Effector memory CD4-positive, alpha-beta T cell (primary cell): ENCODE measurements at places on chromosomes 5 and 9.

DNA sequence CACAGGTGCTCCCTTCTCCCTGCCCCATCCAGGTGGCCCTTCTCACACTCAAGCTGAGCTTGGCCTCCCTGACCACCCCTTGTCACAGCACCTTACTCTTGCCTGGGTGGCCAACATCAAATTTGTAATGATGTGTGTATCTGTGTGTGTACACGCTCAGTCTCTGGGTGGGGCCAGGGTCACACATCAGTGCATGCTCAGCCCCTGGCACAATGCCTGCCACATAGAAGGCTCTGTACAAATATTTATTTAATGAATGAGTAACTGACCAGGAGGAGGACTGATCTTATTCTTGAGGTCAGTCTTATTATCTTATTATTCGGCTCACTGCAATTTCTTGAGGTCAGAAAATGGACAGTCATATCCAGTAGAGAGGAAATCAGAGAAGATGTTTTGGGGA is 41.3 kb upstream of the HAND1 start:
- H3K27me3 ChIP-seq, result peaks cover 4% of the 10 kb centered on the region
- no peaks in the 10 kb centered on the region for H3K36me3 ChIP-seq
- H3K4me3 ChIP-seq, result no peak overlapping the region
- no peak overlapping the region for H3K27ac ChIP-seq

DNA sequence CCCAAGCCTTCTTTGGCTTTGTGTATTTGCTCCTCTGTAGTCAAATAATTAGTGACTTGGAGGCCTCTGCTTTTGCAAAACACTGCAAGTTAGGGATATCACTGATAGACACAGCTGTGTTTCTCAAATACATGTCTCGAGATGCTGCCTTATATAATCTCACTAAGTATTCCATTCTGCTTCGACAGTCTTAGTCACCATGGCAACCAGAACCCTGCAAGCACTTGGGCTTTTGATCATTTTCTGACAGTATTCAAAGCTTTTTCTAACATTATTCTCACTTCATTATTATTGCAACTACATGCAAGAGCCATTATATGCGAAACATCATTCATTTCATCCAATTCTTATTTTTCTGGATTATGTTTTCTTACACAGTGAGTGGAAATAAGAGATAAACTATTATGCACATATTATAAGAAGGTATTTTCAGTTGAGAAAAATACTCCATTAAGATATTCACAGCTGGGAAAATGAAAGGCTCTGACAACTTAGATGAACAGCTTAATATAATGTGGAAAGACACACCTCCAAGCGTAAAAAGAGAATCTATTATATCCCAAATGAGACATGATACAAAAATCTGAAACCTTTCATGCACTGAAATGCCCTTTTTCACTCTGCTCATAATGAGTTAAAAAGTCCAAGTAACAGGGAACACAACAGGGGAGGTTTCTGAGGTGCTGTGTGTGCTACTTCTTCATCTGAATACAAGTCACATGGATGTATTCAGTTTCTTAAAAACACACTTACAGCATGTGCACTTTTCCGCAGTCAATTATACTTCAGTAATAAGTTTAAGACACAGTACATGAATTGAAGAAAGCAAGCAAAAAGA is 93.9 kb downstream of the SCAI start:
- H3K27me3 ChIP-seq, result no peaks in the 10 kb centered on the region
- H3K4me1 ChIP-seq, result no peaks in the 10 kb centered on the region
- no peak for DNase-seq
- no peak overlapping the region for H3K4me3 ChIP-seq

- H3K36me3 ChIP-seq, result no peaks in the 10 kb centered on the region
- H3K27me3 ChIP-seq, result no peaks in the 10 kb centered on the region
- no peak for DNase-seq
- H3K4me1 ChIP-seq, result no peaks in the 10 kb centered on the region
- H3K27ac ChIP-seq, result no peak overlapping the region
Observed at GRCh38 chr9:106689089-106689488, 173.9 kb upstream of the ZNF462 start.

GRCh38 chr9:75500479-75500878 is 390.0 kb upstream of the PCSK5 start:
- H3K27ac ChIP-seq, result no peak overlapping the region
- H3K36me3 ChIP-seq, result no peaks in the 10 kb centered on the region
- DNase-seq, result no peak
- H3K4me1 ChIP-seq, result no peaks in the 10 kb centered on the region
- H3K27me3 ChIP-seq, result no peaks in the 10 kb centered on the region

GRCh38 chr5:54278036-54278830 is 32.1 kb downstream of the ARL15 start:
- DNase-seq, result no peak
- no peaks in the 10 kb centered on the region for H3K36me3 ChIP-seq
- no peak overlapping the region for H3K27ac ChIP-seq
- H3K4me3 ChIP-seq, result no peak overlapping the region
- peaks cover 2% of the 10 kb centered on the region for H3K4me1 ChIP-seq
